ENCODE measurements at places on chromosomes 5 and 9. TPM values are rescaled to one million over a fixed set of nuclear protein-coding genes. Genes with fewer than 3 reads are reported as not detected.

DNA sequence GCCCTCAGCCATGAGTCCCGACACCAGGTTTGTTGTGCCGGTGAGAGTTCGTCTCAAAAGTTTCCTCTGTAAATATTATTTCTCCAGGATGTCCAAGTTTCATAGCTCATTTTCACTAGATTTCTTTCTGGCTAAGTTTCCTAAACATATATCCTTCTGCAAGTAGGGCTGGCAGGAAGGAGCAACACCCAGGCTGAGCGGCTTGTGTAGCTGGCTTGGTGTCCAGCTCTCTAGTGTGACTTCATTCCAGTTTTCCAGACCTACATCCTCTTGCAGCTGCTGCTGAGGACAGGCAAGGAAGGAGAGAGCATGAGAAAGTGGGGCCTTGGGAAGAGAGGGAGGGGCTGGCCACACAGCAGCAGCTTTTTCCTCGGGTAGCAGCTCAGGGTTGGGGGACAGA lies 80.3 kb downstream of the FGF1 start:
- DNase-seq: no peak

GRCh38 chr5:116462500-116462899 lies 112.1 kb downstream of the SEMA6A start:
- no peak for DNase-seq

Gene NRARP
- 0.82 TPM for total RNA-seq

DNA sequence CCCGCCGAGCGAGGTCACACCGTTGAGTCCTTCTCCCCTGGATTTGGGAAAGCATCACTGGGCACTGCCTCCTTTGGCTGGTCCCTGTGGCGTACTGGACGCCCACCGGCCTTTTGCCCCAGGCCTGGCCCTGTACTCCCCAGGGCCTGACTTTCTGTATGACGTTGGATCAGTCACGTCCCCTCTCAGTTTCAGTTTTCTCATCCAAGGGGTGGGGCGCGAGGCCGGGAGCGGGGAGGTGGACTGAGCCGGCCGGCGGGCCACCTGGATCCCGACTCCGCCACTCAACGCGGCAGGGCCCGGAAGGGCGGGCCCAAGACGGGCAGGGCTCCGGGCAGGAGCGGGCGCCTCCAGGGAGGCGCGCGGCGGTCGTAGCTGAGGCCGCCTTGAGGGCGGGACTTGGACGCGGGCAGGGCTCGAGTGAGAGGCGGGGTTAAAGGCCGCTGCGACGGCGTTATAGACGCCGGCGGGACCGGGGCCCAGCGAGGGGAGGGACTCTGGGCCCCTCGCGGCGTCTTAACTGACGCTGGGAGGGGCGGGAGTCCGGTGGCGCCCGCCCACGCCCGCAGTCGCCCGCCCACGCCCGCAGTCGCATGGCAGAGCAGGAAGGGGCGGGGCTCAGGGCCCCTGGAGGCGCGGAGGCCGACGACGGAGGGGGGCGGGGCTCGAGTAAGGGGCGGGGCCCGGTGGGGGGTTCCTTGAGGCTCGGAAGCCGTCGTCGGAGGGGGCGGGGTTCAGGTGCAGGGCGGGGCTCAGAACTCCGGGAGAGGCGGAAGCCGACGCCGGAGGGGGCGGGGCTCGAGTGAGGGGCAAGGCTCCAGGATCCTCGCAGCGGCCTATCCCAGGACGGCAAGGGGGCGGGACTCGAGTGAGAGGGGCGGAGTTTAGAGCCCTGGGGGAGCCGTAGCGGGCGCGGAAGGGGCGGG lies 549 bp upstream of the CARD19 start:
- DNase-seq: peak; percentile 100

- DNase-seq: no peak
These were observed 6.4 kb downstream of the LTC4S start for GRCh38 chr5:179800071-179800695.

Gene PPP2R2B
- 1.1 TPM for total RNA-seq

Gene GKAP1
- 4.2 TPM for total RNA-seq

GRCh38 chr9:114008667-114009410 lies 69.3 kb downstream of the AMBP start:
- no peak for DNase-seq

DNA sequence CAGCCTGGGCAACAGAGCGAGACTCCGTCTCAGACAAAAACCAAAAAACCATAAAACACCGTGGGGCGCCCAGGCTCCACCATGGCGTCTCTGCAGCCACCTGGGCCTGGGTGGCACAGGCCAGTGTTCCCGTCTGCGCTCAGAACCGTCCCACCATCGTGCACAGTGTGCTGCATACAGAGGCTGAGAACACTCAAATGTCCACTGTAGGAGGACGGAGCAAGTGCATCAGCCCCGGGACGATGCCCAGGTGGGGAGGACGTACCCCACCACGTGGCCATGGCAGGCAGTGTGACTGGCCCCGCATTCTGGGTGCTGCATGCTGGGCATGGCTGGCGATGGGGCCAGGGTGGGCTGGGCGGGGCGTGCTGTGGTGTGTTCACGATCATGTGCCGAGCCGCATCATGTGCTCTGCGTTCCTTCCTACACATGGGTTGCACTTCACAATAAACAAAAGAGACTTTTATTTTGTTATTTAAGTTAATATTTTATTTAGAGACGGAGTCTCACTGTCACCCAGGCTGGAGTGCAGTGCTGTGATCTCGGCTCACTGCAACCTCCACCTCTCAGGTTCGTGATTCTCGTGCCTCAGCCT lies 37.8 kb downstream of the EXD3 start:
- no peak for DNase-seq

GRCh38 chr5:67815455-67816391 lies 399.8 kb upstream of the PIK3R1 start:
- DNase-seq: no peak

GRCh38 chr9:113895526-113895925 lies 19.4 kb downstream of the ZNF618 start:
- DNase-seq: no peak

DNA sequence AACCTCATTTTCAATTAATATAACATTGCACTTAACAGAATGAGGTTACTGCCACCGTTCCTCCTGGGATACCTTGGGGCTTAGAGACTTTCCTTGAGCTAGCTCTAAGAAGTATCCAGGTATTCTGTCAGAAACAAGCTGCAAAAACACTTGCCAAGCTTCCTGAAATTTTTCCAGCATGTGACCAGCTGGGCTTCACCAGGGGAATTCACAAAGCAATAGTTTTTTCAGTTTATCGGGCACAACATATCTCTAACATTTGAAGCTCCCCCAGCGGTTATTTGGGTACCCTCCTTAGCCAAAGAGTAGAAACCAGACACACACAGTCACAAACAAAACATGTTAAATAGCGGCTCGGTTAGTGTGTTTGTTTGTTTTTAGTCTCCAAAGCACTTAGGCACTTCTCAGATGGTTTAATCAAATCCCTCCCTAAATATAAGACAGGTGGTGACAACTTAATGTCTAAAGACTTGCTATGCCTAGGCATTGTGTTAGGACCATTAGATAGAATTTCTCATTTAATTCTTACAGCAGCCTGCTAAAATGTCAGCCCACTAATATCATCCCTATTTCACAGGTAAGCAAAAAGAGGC lies 278.2 kb downstream of the GLIS3 start:
- DNase-seq: no peak

DNA sequence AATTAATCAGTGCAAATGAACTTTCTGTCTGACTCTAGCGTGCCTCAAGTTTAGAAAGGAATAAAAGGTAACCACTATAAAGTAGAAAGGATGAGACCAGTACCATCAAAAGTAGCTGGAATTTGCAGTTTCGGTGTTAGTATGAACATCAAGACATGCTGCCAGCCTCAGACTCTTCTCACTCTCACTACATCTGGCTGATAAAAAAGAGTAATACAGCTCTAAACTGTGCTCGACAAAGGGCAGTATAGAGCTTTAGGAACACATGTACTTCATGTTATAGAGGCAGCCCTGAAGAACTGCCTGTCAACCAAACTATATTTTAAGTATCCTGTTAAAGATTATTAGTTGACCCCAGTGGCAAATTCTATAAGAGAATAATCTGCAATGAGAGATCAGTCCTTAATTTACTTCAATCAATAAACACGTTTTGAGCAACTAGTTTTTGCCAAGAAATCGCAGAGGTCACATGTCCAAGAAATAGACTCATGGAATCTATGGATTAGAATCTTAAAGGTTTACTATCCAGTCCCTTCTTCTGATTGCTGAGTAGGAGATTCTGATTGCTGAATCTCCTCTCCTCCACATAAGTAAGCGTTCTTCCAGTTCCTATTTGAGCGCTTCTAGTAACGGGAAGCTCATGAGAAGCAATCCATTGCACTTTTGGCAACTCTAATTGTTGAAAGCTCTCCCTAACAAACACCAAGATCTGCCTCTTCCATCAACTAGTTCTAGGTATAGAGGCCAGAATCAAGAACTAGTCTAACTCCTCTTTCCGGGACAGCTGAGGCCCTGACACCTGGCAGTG lies 941 bp downstream of the XPA start:
- no peak for DNase-seq

Gene HMMR
- total RNA-seq: 109 TPM

Gene IL33
- total RNA-seq: not detected

DNA sequence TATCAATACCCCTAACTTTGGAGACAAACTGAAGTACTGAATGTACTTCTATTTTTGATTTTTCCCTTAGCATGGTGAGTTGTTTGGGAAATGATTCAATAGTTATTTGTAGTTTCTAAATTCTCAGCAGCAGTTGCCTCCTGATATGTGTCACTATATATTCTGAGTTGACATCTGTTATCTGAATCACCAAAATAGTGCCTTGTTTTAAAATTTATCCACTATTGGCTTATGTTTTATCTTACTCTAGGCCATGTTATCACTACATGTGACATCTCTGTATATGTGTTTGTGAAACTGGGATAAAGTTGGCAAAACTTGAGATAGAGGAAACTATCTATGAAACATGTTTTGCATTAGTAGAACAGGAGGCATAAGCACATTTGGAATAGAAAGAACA lies 317.6 kb downstream of the TLE4 start:
- no peak for DNase-seq

Gene SMAD5
- total RNA-seq: 9.6 TPM

Gene OR1L1
- total RNA-seq: not detected

Gene SRA1
- total RNA-seq: 46.0 TPM

Gene PCDHGA11
- total RNA-seq: 0.05 TPM

GRCh38 chr9:25684321-25684720 lies 6.1 kb upstream of the TUSC1 start:
- DNase-seq: no peak

GRCh38 chr5:147522435-147522834 lies 12.6 kb upstream of the DPYSL3 start:
- DNase-seq: no peak

GRCh38 chr9:22363421-22363887 lies 83.2 kb upstream of the DMRTA1 start:
- no peak for DNase-seq

Gene MLANA
- total RNA-seq: not detected

Gene GMCL2
- total RNA-seq: not detected

DNA sequence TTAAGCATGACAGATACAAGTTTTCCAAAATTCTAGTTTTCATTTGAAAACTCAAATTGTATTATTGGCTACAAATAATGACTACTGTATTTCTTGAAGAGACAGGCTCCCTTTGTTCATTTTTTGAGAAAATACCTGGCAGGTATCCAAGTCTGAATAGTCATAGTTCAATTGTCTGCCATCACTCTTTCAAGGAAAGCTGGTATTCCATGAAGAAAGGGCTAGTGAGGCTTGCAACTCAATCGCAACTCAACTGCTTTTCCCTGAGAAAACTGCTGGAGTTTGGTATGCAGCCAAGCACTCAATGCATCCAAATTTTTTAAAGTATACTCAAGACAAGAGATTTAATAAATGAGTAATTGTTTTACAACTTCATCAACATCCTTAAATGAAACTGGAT lies 61.4 kb upstream of the TRIO start:
- DNase-seq: no peak

DNA sequence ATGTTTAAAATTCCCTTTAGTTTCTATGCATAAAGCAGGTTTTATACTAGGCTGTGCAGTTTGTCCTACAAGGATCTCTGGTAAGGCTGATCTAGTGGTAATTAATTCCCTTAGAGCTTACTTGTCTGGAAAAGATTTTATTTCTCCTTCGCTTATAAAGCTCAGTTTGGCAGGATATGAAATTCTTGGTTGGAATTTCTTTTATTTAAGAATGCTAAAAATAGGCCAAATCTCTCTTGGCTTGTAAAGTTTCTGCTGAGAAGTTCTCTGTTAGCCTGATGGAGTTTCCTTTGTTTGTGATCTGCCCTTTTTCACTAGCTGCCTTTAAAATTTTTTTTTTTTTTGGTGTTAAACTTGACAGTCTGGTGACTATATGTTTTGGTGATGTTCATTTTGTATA lies 237.1 kb upstream of the TLE4 start:
- DNase-seq: no peak

DNA sequence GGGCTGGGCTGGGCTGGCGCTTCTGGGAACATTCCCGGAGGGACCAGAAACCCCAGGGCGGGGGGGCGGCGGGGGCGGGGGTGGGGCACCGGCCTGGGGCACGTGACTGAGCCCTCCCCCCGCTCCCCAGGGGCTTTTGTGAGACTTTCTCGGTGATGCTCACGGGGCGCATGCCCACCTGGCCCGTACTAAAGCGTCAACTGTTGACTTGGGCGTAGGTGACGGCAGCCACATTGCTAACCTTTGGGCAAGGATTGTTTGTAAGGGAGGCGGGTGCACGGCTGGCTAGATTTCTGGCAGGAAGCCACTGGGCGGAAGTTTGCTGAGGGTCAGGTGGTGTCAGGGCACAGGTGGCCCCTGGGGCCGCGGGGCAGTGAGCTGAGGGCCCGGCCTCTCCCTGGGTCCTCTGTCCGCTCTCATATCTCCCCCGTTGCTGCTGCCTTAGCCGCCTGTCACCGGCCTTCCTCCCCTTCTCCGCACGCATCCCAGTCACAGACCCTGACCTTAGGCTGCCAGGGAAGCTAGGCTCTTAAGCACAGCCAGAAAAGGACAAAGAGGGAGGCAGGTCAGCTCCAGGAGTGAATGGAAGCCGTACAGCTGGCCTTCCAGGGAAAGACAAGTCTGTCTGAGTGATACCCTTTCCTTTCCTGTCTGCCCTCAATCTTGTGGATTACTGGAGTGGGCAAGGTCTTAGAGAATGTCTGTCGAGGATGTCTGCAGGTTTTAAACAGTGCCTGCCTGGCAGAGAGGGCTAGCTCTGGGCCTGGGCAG lies 812 bp downstream of the CACFD1 start:
- DNase-seq: peak; percentile 44

DNA sequence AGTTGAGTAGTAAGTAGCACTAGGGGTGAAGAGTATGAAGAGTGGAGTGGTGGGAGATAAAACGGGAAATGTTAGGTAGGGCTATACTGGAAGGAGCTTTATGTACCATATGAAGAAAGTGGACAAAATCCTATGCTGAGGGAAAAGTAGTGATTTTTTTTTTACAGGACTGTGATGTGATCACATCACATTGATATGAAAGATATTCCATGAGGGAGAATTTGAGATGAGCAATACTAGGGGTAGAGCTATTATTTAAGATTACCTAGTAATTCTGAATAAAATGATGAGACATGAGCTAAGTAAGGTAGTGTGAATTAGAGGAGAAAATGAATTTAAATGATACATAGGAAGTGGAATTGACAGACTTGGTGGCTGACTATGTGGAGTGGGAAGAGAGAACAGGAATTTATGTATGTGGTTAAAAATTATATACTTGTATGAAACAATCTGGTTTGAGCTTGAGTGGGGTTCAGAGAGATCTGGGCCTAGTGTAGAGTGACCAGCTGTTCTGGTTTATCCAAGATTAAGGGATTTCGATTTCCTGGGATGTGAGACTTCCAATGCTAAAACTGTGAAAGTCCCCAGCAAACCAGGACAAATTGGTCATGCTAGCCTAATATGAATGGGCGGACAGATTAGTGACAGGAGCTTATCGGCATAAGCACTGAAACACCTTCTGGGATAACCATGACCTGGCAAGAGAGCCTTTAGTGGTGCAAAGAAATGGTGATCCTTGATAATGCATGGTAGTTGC lies 29.3 kb upstream of the STOM start:
- DNase-seq: no peak

Measured in activated CD4-positive, alpha-beta memory T cell treated with anti-CD3 and anti-CD28 coated beads for 36 hours (primary cell).